K562 (cell line): ENCODE measurements at places on chromosomes 11 and 22. TPM values are rescaled to one million over a fixed set of nuclear protein-coding genes. Genes with fewer than 3 reads are reported as not detected.

GRCh38 chr11:91810871-91811270, 413.7 kb upstream of the FAT3 start:
- no peak for DNase-seq

GRCh38 chr11:3994030-3994640, 100.5 kb upstream of the RRM1 start:
- peak; percentile 32 for DNase-seq

GRCh38 chr11:42598341-42598740, 713.5 kb upstream of the API5 start:
- DNase-seq, result no peak

GRCh38 chr22:45608763-45609180, 62.9 kb upstream of the ATXN10 start:
- DNase-seq, result no peak

- DNase-seq, result peak; percentile 14
Measured at GRCh38 chr22:34414467-34415440, 494.5 kb upstream of the LARGE1 start.

DNA sequence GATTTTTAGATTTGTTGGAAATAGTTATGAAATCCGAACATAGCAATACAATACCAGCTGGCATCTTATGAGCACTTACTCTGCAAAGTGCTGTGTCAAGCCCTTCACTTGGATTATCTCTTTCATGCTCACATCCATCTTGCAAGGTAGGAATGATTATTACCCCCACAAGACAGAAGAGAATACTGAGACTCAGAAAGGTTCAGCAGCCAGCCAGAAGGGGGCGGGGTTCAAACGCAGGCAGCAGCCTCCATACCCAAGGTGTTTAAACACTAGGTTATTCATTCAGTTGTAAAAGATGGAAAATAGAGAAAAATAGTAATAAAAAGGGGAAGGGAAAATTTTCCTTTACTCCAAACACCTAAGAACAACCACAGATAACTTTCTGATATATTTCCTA, 158.5 kb downstream of the CCDC34 start:
- peak; percentile 61 for DNase-seq

DNA sequence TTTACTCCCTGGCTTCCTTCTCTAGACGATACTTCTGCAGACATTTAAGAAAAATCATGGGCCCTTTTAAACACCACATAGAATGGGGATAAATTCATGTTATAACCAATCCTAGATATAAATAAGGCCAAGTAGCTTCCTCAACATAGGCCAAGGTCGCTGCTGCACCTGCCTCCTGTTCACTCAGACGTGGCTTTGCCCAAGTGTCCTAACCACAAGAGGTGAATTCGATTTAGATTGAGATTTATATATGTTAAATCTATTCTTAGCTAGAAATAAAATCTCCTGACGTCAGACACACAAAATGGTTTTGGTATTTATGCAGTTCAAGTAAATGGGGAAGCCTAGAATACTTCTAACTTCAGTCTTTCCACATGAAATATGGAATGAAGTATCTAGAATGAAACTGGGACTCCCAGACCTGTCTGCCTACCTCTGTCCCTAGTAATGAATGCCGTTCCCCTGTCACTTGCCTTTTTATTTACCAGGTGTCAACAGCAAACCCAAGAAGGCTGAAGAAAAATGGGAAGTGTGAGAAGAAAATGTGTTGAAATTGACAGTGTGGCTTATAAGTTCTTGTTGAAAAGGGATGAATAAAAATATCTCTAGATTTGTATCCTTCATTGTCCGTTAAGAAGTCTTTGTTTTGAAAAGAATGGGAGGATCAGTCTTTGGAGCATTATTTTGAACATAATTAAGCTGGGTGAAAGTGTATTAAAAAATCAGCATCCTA, 131.8 kb downstream of the HIPK3 start:
- no peak for DNase-seq

- DNase-seq, result no peak
Measured at GRCh38 chr11:1428762-1429316, 39.1 kb downstream of the BRSK2 start.

DNA sequence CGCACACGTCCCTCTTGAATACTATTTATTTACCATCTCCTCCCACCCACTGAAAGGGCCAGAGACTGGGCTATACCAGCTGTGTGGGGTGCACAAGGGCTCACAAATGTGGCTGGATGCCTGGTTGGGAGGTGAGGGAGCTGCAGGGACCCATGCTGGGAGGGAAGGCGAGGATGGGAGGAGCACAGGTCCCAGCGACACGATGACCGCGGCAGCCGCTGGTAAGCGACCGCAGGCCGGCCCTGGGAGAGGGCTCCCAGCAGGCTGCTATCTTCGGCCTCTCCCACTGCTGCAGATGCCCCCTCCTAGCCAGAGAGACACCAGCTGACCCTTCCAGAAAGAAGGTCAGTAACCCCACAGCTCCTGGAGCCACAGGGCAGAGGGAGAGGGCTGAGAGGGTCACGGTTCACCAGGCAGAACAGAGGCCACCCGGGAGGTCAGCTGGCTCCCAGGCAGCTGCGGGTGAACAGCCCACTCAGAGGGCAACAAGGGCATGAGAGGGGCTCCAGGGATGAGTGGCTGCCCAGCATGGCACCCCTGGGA, 163.9 kb downstream of the CRYBB2 start:
- no peak for DNase-seq

DNA sequence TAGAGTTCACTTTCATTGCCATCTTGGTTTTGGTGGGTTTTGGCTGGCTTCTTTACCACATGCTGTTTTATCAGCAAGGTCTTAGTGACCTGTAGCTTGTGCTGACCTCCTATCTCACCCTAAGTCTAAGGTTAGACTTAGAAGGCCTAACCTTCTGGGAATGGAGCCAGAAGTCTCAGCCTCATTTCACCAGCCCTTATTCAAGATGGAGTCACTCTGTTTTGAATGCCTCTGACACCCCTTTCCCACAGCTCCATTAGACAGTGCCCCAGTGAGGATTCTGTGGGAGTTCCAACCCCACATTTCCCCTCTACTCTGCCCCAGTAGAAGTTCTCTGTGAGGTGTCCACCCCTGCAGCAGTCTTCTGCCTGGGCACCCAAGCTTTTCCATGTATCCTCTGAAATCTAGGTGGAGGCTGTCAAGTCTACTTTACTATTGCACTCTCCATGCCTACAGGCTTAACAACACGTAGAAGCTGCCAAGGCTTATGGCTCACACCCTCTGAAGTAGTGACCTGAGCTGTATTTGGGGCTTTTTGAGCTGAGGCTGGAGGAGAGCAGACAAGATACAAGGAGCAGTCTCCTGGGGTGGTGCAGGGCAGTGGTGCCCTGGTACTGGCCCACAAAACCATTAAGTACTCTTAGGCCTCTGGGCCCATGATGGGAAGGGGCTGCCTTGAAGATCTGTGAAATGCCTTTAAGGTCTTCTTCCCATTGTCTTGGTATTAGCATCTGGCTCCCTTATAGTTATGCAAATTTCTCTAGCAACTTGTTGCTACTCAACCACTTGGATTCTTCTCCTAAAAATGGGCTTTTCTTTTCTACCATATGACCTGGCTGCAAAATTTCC, 65.9 kb upstream of the SC5D start:
- DNase-seq, result peak; percentile 17

GRCh38 chr11:14949437-14950147, 22.6 kb downstream of the CALCA start:
- DNase-seq, result no peak

DNA sequence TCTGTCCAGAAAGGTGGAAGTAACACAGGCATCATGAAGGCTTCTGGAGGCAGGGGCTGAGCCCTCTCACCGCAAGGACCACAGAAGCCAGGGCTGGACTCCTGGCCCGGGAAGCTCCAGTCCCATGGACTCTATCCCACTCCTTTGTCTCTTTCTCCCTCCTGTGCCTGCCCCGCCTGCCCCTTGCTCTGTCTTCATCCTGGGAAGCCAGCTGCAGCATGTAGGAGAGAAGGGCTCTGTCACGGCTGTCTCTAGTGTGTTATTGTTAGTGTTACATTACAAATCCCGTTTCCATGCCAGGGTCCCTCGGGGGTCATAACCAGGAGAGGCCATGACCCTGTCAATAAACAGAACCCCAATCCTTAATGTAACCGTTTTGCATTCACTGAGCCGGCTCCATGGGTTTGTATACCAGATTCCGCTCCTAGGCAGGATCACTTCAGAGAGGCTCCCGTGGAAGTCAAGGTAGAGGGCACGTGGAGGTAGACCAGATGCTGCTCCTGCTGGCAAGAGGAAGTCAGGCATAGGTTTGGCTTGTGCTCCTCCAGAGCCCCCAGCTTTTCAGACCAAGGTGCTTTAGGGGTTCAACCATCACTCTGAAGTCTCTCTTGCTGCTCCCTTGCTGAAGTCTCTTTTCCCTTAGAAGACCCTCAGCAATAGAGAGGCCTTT, 293.2 kb downstream of the ETS1 start:
- no peak for DNase-seq

DNA sequence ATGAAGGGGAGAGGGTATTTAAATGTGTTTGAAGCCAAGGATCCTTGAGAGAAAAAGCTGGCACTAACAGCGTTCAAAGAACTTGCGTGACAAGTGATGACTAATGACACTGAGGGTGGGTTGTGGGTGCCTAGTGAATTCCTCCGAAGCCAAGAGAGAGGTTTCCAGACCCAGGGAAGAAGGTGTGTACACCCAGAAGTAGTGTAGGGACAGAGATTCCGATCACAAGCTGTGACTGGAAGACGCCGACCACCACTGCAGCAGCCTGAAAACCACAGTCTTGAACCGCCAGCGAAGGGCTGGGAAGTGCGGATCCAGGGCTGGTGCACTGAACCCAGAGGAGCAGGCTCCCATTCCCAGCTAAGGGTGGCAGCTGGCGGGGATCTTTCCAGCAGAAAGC, 9.5 kb downstream of the PPARA start:
- DNase-seq, result no peak

DNA sequence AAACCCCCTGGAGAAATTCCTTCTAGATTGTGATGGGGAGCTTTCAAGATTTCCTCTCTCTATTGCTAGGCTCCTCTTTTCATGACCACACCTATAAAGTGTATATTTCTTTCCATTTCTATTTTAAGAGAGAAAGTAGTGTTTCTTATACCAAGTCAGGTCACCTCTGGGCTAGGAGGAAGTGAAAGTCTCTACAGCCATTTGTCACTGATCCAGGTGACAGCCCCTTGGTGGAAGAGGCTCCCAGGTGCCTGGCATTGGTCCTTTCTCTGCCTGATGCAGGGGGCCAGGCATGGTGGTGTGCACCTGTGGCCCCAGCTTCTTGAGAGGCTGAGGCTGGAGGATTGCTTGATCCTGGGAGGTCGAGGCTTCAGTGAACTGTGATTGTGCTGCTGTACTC, 64.7 kb downstream of the DHCR7 start:
- DNase-seq, result no peak

GRCh38 chr11:83881428-83881827, 595.3 kb upstream of the CCDC90B start:
- DNase-seq, result no peak

- DNase-seq, result peak; percentile 39
Measured at GRCh38 chr11:121104312-121104762, 3.3 kb downstream of the TECTA start.

DNA sequence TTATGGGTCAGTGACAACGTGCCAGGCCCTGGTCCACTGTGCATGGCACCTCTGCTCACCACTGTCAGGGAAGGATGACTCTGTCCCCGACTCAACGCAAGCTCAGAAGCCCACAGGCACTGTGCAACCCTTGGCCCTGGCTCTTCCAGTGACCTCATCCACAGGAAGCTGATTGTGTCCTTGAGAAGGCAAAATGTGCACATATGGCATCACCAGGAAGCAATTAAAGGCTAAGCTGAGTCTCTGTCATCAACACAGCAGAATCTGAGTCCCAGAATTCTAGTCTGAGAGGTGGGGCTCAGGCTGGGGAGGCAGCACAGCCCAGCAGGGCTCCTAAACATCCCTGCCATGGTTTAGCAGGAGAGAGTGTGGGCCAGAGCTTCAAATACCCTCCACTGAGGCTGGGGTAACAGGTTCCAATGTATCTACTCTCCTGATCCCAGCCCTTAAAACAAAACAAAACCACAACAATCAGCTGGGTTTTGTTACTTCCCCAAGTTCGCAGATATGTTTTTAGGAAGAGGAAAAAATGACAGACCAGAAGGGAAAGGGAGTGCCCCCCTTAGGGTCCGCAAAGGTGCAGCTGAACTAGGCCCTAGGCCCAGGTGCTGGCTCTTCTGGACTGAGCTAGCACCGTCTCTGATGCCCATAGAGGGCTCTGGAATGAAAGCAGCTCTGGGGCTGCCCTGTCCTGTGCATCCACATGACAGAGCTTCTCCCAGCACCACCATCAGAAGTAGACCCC, 33.5 kb upstream of the GNAZ start:
- DNase-seq, result peak; percentile 55

GRCh38 chr11:129279326-129280026, 87.4 kb upstream of the ARHGAP32 start:
- DNase-seq, result no peak

GRCh38 chr11:13852481-13852880, 110.0 kb upstream of the SPON1 start:
- DNase-seq, result no peak

DNA sequence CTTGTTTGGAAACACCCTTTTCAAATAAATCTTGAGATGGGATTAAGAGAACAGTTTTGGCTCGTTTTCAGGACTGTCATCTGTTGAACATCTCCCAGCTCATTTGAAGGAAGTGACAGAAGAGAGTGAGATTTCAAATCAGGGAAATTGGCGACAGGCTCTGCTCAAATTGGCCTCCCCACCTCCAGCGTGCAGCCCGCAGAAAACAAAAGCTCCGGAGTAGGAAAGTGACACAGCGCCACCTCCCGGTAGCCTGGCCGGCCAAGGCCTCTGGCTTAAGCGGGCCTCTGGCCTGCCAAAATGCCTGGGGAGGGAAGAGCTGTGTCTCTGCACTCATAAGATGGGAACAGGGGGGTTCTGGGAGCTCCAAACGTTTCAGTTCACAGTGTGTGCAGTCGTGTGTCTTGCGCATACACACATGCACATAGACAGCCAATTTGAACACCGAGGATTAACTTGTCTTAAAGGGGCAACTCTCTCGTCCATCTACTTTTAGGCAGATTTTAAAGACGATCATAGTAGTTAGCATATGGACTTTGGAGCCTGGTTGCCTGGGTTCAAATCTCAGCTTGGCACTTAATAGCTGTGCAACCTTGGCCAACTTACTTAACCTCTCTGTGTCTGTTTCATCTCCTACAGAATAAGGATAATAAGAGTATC, 132.7 kb upstream of the RCN1 start:
- DNase-seq, result peak; percentile 73

- DNase-seq, result peak; percentile 99
Measured at GRCh38 chr11:67420646-67421429, 5.4 kb downstream of the CARNS1 start.

DNA sequence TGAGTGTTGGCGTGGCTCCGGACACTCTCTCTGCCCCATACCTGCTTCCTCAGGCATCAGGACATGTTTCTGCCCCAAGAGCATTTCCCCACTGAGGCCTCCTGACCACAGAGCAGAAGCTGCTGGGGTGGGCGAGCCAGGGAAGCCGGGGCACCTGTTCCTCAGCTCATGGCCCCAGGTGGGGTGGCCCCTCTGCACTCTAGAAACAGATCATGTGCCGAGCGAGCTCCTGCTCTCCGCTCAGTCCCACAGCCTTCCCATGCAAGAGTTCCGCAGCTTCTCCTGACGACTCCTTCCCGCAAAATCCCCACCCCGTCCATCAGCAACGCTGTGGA, 22.4 kb upstream of the PANX2 start:
- no peak for DNase-seq

The GDPD5 gene
- total RNA-seq, result 19.0 and 27.3 TPM in 2 replicates

The LMO1 gene
- not detected in 2 replicates for total RNA-seq

The UPK3A gene
- not detected in 2 replicates for total RNA-seq

The MS4A6E gene
- total RNA-seq, result not detected in 2 replicates
